ENCODE measurements at places on chromosomes 6 and 20.

GRCh38 chr6:109715616-109716015 is 24.5 kb downstream of the FIG4 start:
- no peak for DNase-seq

GRCh38 chr6:26025047-26025893 is 62.0 kb upstream of the HFE start:
- no peak for DNase-seq

DNA sequence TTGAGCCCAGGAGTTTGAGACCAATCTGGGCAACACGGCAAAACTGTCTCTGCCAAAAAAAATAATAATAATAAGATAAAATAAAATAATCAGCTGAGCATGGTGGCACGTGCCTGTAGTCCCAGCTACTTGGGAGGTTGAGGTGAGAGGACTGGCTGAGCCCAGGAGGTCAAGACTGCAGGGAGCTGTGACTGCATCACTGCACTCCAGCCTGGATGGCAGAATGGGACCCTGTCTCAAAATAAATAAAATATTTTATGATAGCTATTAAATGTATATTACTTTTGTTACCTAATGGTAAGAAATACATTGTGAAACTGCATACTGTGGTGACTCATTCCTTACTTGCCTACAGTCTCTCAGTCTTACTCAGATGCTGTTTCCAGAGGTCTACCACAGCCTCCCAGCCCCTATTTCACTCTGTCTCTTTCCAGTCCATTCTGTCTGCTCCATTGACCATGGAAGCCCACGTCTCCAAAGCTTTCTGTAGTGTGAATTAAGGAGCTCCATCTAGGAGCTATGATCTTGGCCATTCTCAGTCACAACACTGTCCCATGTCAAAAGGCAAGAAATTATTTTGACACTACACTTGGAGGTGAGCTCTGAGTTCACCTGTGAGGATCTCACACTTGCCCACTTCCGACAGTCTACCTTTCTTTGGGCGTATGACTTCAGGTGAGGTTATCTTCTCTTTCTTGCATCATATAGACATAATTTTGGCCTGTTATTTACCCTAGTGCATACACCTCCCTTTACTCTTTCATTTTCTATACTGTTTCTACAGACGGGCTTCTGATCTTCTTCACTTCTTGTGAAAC is 22.4 kb upstream of the SNX9 start:
- DNase-seq: no peak

- DNase-seq: no peak
Observed at GRCh38 chr6:169722362-169723199, 1.7 kb downstream of the PHF10 start.
